Right lobe of liver (tissue), 6 donors: ENCODE measurements at places on chromosomes 11 and 22.
A peak's percentile ranks its signal among the peaks of the same experiment; 100 is the strongest.

GRCh38 chr11:32531528-32531927 lies 52.1 kb upstream of the EIF3M start:
- DNase-seq: no peak

DNA sequence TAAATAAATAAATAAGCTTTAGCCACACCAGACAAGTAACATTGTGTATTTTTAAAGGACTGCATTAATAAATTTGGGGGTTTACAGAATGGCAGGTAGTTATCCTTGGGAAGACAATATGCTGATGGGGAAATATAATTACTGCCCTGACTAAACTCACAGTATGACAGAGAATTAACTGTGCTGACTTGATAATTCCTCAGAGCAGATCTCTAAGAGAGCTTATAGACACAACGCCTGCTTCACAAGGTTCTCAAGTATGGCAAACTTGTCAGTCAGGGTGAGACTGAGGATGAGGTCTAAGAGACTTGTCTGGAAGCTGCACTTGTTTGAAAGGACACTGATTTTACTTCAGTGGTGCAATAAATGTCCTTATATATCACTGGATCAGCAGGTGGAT lies 3.3 kb downstream of the OR51B4 start:
- no peak for DNase-seq

- DNase-seq: peak; percentile 93
Measured at GRCh38 chr11:118918128-118918685, 7.5 kb downstream of the BCL9L start.

DNA sequence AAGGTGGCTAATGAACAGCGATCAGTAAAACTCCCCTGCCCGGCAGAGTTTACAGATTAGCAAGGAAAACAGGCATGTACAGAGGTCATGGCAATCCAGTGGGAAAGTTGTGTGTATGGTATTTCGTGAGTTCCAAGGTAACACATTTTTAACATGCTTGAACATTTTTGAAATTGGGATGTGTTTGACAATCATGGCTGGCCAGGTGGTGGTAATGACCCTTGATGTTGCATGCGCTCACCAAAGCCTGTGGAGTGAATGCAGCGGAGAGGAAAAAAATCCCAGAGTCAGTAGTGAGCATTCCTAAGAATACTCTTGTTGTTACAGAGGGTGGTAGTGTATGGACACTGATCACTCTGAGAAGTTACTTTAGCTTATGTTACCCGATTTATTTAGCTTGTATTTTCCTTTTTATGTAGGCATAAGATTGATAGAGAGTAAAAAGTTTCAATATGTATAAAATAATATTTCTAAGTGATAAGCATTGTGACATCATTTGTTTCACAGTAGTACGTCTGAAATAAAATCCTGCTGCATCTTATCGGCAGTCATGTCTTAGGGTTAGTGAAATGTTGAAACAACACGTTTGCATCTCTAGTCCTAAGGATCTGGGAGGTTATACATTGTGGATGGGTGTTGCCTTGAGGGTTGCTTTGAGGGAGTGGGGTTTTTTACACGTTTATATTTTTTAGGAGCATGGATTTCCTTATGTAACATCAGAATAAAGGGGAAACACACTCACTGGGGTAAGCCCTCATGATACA lies 8.7 kb downstream of the TEAD1 start:
- DNase-seq: no peak

GRCh38 chr11:116535120-116535519 lies 237.7 kb downstream of the BUD13 start:
- no peak for DNase-seq

GRCh38 chr22:49300241-49300640 lies 527.4 kb downstream of the BRD1 start:
- peak; percentile 13 for DNase-seq

DNA sequence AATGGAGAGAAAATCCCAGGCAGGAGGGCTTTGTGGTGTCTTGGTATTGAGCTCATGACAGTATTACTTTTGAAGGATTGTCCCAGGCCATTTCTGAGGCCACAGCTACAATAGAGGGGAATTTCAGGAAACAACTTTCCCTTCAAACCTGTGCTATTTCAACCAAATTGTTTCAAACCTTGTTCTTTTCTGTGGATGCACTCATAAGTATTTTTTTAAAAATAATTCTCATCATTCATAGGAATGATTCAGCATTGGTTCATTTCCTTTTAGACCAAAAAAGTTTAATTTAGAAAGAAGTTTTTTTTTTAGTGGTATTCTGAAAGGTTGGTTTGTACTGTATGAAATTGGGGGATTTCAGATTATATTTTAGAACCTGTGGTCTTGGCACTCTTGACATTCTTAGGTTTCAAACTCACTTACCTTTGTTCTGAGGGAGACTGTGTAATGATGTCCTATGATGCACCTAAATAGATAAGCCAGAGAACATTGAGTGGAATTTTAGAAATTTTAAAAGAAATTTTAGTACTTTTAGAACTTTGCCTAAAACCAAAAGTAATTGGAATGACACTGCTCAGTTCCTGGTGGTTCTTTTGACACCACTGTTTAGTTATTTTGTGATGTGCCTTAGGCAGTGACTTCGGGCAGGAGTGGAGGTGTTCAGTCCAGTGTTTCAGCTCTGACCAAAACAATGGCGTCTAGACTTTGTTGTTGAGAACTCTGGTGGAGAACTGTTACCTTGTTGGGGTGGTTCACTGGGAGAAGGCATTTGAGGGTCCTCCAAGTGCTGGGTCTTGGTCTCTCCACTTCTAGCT lies 12.2 kb downstream of the TEAD1 start:
- no peak for DNase-seq

- no peak for DNase-seq
Measured at GRCh38 chr11:114847306-114847975, 169.1 kb downstream of the NXPE2 start.

DNA sequence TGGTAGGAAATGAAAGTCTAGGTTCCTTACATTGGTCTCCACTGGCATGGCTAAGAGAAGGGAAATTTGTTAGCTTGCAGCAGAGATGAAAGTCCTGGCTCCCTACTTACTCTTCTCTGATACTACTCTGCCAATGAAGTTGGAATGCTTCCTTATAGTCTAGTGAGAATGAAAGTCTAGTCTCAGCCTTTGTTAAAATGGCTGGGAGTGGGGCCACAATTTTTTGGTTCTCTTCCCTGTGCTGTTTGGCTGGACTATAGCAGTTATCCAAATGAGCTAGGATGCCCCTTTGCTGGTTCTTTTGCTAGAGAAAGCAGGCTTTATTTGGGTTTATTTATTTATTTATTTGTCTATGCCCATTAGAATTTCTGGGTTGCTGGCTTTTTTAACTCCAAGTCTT lies 414.3 kb downstream of the AASDHPPT start:
- no peak for DNase-seq

- DNase-seq: no peak
Measured at GRCh38 chr11:102761646-102762238, 18.7 kb downstream of the MMP10 start.

GRCh38 chr22:21455334-21456089 lies 11.7 kb upstream of the TMEM191C start:
- DNase-seq: no peak

DNA sequence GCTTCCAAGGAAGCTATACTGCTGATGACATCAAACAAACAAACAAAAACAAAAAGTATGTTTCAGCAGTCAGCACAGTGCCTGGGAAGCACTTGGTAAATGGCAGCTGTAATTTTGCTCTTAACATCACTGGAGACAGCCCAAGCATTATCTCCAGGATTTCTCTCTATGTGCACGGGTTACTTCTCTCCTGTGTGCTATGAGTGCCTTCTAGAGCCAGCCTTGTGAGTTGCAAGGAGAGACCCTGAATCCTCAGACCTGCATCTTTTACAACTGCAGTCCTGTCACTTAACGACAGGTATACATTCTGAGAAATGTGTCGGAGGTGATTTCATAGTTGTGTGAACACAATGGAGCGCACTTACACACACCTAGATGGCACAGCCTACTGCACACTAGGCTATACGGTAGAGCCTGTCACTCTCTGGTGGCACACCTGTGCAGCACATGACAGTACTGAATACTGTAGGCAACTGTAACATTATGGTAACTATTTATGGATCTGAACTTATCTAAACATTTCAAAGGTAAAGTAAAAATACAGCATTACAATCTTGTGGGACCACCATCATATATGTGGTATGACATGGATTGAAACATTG lies 662.5 kb upstream of the B3GAT1 start:
- DNase-seq: no peak

GRCh38 chr11:45678976-45679375 lies 13.6 kb upstream of the CHST1 start:
- DNase-seq: no peak

- peak; percentile 30 for DNase-seq
Measured at GRCh38 chr22:48448821-48449220, 1378.9 kb downstream of the BRD1 start.

- DNase-seq: no peak
Measured at GRCh38 chr11:129451524-129451923, 75.9 kb downstream of the BARX2 start.
